ENCODE measurements at places on chromosomes 7 and 10.
A peak's percentile ranks its signal among the peaks of the same experiment; 100 is the strongest.

GRCh38 chr10:18222866-18223265 lies 82.6 kb downstream of the CACNB2 start:
- no peak for DNase-seq

- no peak for DNase-seq
Measured at GRCh38 chr10:5897504-5897903, 7.5 kb downstream of the FBH1 start.

- peak; percentile 50 for DNase-seq
Measured at GRCh38 chr7:46015107-46015868, 94.2 kb upstream of the IGFBP3 start.

DNA sequence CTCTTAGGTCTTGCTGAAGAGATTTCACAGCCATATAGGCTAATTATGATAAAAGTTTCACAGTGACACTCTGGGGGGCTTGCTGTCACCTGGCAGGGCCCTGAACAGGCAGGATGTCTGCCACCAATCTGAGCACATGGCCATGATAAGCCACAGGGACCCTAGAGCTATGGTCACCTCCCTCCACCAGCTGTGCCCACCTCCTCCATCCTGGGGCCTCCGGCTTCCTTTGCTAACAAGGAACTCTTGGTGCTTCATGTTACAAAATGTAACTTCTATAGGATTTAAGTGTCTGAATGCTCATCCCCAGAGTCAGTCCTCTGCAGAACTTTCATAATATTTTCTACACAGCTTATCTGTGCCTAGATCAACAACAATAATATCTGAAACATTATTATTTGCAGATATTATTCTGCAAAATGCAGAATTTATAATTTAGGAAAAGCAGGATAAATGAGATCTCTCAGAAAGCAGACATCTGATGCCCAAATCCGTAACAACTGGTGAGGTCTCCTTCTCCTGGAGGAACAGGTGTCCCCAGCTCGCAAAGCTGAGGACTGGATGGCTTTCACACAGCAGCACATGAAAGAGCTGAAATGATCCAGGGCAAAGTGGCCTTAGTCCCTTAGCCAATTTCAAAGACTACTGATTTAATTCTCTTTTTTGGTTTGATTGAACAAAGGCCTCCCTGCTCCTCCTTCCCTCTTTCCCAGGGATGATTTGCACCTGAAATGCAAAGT lies 287.0 kb upstream of the AOAH start:
- no peak for DNase-seq

DNA sequence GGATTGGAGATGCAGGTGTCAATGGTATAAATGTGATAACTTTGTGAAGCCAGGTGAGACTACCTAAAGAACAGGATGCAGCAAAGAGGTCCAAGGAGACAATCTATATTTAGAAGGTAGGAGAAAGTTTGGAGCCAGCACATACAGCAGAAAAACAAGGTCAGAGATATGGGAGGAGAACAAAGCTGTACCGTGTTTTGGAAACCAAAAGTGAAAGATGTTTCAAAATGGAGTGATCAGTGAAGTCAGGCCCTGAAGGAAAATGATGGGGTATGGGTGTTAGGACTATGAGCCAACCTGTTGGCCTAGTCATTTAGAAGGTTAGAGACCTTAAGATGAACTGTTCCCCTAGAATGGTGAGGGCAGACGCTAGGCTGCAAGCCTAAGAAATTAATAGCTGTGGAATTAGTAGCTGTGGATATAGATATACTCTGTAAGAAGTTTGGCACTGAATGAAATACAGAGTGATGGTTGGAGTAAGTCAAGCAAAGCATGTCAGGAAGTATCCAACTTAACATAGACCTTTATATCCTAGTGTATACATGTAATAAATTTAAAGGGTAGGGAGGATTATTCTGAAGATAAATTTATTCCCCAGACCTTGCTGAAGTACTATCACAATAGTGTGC lies 149.8 kb upstream of the WNT16 start:
- DNase-seq: no peak

DNA sequence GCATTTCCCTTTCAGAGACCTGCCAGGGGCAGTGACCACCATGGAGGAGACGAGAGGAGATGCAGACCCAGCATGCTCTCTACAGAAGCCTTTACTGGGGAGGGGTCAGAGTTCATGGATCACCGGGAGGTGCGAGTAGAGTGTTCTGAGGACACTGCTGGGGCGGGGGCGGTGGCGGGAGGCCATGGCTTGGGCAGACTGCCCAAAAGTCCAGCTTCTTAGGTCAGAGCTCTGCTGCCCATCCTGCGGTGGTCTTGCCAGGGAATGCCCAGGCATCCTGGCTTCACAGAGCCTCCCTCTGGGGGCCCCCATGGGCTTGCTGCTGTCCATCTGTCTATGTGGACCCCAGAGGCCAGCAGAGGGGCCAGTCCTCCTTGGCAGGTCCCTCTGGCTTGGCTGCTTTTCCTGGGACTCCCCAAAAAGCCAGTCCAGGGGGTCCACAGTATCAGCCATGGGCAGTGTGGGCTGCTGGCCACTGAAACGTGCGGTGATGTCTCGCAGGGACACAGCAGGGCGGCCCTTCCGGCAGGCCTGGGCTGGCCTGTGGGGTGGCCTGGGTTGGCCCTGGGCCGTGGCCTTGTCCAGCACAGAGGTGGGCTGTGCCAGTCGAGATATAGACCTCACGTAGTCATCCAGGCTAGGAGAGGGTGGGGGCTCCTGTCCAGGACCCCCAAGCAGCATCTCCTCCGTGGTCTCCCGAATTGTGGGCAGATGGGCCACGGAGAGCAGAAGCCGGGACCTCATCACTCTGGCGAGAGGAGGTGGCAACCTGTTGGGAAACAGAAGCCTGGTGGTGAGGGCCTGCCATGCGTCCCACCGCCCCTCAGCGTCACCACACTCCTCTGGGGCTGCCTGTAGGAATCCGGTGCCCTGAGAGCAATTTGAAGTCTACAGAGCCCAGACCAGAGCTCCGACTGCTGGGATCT lies 1.1 kb downstream of the DEPP1 start:
- DNase-seq: no peak

- DNase-seq: no peak
Measured at GRCh38 chr10:77531441-77532001, 106.1 kb downstream of the KCNMA1 start.

GRCh38 chr7:159253657-159254056 lies 109.0 kb upstream of the VIPR2 start:
- no peak for DNase-seq

- no peak for DNase-seq
Measured at GRCh38 chr7:124155432-124156022, 122.7 kb upstream of the TMEM229A start.

DNA sequence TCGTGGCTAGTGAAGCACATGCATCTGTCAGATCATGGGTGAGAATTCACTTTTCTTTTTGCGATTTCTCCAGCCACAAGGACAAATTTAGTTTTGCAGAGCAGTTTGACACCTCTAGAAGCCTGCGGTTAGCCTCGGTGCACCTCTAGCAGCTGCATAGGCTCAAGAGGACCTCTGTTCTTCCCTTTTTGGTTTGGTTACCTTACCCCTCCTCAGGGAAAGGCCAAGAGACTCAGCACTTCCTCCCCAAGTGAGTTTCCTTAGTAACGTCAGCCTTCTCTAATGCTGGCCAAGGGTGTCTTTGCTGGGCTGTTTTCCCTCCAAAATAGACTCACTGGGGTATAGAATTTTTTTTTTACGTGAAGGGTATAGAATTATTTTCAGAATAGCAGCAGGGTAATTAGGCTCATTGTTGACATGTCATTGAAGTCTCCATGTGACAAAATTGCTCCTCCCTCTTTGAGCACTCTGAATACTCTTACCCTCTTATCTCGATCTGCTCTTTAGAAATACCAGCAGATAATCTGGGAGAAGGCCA lies 97.8 kb downstream of the AUTS2 start:
- DNase-seq: no peak

DNA sequence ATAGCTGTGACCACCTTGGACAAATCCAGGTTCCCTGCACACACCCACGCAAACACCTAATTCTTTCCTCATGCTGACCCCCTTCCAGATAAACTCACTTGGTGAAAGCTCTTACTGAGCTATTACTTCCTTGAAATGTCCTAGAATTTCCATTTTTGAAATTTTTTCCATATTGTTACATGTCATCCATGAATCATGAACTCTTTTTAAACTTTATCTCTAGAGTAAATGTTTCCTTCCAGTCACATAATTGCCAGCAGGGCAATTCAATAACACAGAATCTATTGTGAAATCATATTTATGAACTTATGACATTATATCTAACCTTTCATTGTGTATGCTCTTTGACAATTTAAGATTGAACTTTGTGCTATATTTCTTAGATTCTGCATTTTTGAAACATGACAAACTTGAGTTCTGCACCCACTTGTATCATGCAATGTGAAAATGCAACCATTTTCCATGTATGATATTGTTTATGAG lies 26.8 kb upstream of the FGL2 start:
- no peak for DNase-seq

GRCh38 chr7:95963446-95963990 lies 191.2 kb downstream of the DYNC1I1 start:
- no peak for DNase-seq

DNA sequence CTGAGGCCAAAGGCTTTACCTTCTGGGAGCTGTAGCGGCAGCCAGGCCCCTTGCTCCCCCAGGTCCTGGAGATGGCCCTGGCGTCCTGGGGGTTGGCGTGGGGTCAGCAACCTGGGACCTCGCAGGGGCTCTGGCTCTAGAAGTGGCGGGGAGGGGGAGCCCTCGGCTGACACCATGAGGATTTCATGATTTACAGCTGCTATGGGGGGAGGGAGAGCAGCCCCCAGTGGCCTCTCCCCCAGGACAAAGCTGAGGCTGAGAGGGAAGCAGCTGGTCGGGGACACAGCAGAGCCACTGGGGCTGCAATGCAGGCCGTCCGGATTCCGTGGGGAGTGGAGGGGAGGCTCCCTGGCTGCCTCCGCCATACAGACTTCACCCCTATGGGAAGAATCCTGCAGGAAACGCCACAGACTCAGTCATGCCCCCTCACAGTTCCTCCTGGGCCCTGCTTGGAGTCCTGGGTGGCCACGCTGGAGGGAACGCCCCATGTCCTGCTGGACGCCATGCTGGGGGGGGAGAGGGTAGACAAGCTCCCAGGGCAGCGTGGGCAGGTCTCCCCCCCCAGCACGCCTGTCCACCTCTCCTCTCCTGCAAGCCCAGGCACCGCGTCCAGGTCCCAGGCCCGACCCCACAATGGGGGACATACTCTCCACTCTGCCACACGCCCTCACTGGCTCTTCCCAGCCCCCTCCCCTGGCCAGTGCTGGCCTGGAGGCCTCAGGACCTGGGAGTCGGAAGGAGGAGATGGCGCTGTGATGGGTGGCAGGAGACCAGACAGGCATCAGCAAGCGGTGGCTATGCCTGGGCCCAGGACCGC lies 243.6 kb downstream of the ELFN1 start:
- no peak for DNase-seq

GRCh38 chr7:142100634-142101033 lies 10.9 kb upstream of the MGAM2 start:
- no peak for DNase-seq

DNA sequence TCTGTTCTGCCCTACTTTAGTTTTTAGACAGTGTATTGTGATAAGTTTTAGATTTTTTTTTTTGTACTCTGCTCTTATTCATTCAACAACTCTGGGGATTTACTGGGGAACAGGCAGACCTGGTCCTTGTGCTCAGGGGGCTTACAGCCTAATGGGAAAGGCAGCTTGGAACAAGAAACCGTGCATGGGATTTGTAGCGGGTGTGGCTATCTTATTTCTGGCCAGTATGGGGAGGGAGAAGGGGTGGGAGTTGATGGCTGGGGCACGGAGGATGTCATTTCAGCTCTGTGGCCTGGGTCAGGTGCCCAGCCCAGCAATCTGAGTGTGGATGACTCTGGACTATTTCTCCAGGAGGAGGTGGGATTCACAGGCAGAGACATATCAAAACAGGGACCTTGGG lies 47.0 kb downstream of the GRK5 start:
- no peak for DNase-seq

- no peak for DNase-seq
Measured at GRCh38 chr10:17423632-17424186, 30.7 kb downstream of the ST8SIA6 start.

GRCh38 chr7:100545360-100546128 lies 6.5 kb downstream of the AGFG2 start:
- DNase-seq: no peak

DNA sequence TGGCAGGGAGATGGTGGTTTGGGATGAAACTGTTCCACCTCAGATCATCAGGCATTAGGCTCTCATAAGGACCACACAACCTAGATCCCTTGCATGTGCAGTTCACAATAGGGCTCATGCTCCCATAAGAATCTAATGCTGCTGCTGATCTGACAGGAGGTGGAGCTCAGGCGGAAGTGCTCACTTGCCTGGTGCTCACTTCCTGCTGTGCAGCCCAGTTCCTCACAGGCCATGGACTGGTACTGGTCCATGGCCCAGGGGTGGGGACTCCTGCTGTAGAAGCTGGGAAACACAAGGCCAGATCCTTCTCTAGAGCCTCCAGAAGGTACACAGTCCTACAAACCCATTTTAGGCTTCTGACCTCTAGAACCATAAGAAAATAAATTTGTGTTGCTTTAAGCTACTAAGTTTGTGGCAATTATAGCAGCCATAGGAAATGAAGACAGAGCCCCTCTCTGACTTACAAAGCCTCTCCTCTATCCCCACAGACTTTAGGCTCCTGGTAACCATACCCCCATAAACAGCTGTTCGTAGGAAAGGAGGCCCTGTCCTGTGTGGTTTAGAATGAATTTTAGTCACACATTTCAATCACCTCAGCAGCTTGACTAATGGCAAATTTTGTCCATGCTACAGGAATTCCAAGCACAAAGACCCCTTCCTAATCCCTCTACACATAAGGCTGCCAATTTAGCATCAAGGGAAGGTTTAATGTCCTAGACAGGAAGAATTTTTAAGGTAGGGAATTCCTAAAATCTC lies 206.1 kb upstream of the PHYHIPL start:
- no peak for DNase-seq

- DNase-seq: no peak
Measured at GRCh38 chr10:26310361-26310760, 93.8 kb downstream of the GAD2 start.

DNA sequence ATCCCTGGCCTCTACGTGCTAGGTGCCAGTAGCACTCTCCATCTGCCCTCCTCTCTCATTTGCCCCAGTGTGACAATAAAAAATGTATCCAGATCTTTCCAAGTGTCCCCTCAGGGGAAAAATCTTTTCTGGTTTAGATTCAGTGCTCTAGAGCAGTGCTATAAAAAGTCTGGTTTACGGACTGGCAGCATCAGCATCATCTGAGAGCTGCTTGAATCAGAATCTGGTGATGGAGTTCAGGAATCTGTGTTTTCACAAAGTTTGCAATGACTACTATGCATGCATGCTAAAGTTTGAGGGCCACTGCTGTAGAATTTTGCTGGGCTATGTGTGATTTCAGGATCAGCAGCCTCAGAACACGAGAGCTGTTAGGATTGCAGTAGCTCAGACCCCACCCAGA lies 356.5 kb downstream of the PHF14 start:
- DNase-seq: no peak

Data from colonic mucosa (tissue), 4 donors.